ENCODE measurements at places on chromosomes 5 and 9. TPM values are rescaled to one million over a fixed set of nuclear protein-coding genes. Genes with fewer than 3 reads are reported as not detected.
A peak's percentile ranks its signal among the peaks of the same experiment; 100 is the strongest.

DNA sequence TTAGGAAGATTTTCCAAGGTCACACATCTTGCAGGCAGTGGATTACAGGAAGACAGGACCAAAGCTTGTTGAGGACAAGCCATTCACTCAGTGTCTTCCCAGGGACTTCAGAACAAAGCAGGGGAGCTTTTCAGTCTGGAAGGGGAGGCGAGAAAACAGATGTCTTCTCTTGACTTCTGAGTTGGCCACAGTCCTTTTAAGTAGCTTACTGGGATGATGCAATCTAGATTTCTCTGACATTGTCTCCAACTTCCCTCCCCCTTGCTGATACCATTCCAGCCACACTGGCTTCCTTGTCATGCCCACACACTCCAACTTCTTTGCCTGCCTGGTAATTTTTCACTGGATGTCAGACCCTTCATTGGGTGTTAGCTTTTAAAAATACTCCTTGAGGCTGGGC is 174.2 kb upstream of the TBC1D2 start:
- no peak for DNase-seq

DNA sequence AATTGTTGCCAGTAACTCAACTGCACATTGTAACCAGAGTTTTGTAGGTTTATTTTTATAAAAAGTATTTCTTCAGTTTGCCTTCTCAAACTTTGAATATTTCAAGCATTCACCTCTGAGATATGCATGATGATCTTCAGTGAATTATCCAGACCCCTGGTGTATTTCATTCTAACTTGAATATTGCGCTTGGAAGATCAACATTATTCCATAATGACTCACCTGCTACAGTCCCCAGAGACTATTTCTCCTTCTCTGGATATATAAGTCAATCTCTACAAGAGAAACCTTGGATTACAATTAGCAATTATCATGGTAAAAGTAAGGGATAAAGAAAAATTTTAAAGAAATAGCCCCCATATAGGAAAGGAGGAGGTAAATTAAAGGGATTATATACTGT is 1041.0 kb downstream of the TLE1 start:
- DNase-seq: no peak

DNA sequence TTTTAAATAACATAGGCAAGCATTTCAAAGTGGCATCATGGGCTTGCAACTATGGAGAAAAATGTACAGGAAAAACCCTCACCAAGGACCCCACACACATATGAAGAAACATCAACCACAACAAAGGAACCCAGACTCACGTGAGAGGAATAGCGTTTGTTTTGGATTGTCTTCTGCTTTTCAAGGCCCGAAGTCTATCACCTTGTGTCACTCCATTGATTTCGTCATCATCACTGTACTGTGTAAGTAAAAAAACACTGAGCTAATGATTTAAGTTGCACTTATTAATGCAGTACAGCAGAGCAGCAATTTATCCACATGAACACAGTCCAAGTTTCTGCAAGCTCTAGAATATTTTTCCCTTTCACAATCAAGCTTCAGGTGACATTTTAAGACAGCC is 72.4 kb downstream of the HABP4 start:
- no peak for DNase-seq

DNA sequence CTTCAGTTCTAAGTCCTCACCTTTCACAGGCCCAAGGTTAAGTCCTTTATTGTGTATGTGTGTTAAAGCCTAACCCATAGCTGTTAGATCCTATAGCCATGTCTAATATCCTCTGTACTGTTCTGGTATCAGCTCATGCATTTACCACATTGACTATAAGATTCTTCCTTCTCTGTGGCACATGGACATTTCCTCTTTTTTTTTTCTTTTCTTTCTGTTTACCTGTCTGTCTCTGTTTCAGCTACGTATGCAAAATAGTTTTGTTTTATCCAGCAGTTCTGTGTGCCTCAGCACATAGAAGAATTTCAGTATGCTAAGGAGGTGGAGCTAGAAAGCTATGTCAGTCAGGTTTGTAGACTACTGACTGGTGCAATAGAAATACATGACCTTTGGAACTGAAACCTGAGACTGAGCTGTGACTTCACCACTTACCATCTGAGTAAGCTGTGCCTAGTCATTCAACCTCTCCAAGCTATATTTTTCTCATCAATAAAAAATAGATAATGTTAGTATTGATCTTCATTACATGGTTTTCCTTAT is 155.6 kb upstream of the VLDLR start:
- no peak for DNase-seq

Gene C9
- total RNA-seq: not detected

- DNase-seq: no peak
These were observed 1653.4 kb downstream of the EFNA5 start for GRCh38 chr5:106017243-106017857.

Gene SPINK13
- not detected for total RNA-seq

DNA sequence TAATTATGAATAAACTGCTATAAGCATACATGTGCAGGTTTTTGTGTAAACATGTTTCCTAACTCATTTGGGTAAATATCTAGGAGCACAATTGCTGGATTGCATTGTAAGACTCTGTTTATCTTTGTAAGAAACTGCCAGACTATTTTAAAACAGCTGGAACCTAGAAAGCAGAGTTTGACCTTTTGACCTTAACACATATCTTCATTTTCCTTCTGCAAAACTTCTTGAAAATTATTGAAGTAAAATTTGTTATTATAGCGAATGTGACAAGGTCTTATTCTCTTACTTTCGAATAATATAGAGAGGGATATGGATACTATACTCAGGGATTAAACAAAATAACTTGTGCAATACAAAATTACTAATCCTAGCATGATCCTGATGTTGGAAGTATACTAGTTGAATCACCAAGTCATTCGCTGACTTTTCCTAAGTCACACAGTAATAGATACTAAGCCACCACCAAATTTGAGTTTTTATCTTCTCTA is 3.2 kb upstream of the ANXA1 start:
- DNase-seq: no peak

Gene C9orf40
- 6.4 TPM for total RNA-seq

DNA sequence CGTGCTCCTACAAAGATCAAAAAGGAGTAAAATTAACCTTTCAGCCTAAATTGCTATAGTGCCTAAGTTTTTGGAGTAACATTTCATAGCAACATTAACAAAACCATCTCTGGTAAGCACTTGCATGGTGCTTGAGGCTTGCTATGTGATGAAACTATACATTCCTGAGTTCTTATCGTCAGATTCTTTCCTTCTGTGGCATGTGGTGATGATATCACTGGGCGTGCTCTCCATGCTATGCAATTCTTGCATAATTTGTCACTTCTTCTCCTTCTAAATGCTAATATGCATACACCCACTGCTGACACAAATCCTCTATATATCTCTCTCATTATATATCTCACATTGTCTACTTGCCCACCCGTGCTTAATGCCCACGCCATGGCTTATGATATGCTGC is 2019.9 kb downstream of the MAT2B start:
- DNase-seq: no peak

GRCh38 chr5:113230711-113231652 is 203.8 kb downstream of the TSSK1B start:
- DNase-seq: no peak

- no peak for DNase-seq
These were observed 58.2 kb downstream of the CAST start for GRCh38 chr5:96720408-96720807.

- DNase-seq: no peak
These were observed 750.4 kb downstream of the BRINP1 start for GRCh38 chr9:118618849-118619248.

DNA sequence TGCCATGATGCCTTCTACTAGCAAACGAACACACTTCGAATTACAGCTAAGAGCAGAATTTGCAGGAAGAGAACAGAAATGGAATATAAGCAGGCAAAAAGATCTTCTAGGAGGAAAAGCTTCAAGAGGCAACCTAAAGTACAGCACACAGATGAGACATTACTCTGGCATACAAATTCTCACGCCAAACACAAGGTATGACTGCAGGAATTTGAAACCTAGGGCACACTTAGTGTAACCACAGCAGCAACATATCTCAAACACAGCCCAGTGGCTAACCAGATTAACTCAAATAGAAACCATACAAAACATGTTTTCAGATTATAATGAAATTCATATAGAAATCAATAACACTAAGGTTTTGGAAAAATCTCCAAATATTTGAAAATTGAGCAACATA is 481.0 kb upstream of the RGMB start:
- DNase-seq: no peak

GRCh38 chr9:97615439-97616072 is 17.6 kb downstream of the TSTD2 start:
- peak; percentile 49 for DNase-seq

DNA sequence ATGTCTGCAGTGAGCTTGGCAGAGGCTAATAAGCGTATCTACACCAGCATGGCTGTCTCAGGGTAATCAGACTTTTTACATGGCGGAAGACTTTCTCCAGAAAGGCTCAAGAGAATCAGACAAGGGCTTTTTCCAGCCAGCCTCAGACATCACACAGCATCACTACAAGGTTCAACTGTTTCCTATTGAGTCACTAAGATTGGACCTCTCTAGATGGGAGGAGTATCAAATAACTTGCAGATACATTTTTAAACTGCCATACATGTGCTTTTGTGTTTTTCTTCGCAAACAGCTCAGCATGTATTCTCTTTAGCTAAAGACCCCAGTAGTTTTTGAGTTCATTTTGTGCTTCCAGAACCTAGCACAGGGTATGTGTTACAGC is 22.9 kb upstream of the PIK3R1 start:
- DNase-seq: no peak

DNA sequence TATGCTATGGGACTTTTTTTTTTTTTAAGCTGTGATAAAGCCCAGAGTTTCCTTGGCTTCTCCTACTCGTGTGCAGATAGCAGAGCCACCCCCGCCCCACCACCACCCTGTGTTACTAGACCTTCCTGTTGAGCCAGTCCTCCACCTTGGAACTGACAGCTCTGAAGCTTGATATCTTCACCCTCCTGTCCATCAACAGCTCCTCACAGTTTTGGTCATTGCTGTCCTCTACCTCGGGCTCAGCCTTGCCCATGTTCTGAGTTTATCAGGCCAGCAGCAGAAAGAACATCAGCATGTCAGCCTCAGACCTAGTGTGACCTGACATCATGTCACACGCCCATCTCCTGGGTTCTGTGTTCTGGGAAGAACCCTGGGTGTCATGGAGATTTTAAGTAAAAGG is 167.1 kb upstream of the RAI14 start:
- DNase-seq: no peak

DNA sequence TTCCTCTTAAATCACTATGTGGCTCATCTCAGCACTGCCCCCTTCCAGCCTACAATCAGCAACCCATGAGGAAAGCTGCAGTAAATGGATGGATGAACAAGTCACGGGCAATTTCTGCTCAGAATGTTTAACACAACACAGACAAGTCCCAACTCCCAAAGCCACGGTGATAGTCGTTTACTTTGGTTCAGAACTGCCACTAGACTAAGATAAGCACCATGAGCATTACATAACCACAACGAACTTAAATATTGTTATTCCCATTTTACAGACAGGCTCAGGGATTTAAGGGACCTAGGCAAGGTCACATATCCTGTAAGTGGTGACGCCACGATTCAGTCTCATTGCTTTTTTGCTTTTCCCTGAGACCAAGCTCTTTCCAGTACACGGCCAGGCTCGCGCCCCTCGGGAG is 2.0 kb upstream of the SMIM27 start:
- no peak for DNase-seq

Gene HACD4
- total RNA-seq: 8.7 TPM

- peak; percentile 80 for DNase-seq
These were observed 134.0 kb downstream of the SNX18 start for GRCh38 chr5:54651482-54652076.

GRCh38 chr5:143275512-143276363 is 127.7 kb downstream of the NR3C1 start:
- DNase-seq: no peak

Gene ZNF879
- 7.9 TPM for total RNA-seq

- DNase-seq: no peak
These were observed 49.1 kb downstream of the DOCK2 start for GRCh38 chr5:169686137-169686536.

- no peak for DNase-seq
These were observed 90.6 kb downstream of the RALGPS1 start for GRCh38 chr9:127004946-127005769.

Gene TRPM6
- total RNA-seq: 2.9 TPM

DNA sequence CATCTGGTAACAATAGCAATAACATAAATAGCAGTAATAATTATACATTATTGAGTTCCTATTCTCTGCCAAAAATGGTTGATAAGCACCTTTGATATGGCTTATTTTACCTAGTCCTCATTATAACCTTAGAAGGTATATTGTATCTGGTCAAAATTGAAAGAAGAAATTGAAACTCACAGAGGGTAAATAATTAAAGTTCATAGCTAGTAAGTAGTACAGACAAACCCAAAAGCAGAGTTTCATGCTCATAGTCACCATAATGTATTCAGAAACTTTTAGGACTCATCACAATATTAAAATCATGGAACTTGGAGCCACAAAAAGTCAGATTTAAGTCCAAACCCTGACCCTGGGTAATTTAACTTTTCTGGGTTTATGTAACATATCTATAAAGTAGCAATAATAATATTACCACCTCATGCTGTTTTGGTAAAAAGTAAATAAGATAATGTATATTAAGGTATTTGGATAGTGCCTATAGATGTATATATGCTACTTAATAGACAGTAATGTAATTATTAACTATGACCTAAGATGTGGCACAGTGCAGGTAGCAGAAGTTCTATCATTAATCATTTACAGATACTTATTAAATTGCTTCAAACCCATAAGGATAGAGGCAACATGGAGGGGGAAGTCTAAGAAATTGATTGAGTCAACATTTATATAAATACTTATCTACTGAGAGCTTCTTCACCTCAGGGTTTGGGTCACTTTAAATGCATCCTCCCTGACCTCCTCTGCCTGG is 32.4 kb downstream of the STK32A start:
- DNase-seq: no peak

- no peak for DNase-seq
These were observed 8.1 kb upstream of the ZBED3 start for GRCh38 chr5:77095189-77095588.

Gene PCDHB3
- 4.5 TPM for total RNA-seq

DNA sequence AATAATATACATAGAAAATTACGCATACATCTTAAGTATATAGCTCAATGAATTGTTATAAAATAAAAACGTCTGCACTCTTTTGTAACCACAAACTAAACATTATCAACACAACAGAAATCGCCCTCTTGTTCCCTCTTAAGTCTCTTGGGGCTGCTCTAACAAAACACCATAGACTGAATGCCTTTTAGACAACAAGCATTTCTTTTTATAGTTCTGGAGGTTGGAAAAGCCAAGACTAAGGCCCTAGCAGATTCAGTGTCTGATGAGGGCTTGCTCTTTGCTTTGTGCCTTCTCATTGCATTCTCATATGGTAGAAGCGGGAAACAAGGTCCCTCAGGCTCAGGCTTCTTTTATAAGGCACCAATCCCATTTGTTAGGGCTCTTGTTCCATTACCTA is 4.9 kb upstream of the IFNB1 start:
- DNase-seq: no peak

- no peak for DNase-seq
These were observed 276.4 kb downstream of the NR2F1-AS1 start for GRCh38 chr5:93304456-93305250.

DNA sequence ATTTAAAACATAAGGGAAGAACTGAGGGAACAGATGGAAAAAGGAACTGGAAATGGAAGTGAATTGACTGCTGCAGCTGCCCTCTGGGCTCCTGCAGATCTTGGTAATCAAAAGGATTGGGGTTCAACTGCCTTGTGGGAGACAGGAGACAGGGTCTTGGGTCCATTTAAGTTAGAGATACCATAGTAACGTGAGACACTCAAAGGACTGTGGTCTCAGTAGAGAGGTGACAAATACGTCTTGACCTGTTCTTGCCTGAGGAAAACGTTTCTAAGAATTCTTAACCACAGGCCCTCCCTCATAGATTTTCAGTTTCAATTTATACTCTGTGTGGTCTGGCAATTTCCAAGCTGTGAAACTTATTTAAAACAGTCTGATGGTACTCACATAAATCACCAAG is 100.8 kb upstream of the DHFR start:
- no peak for DNase-seq

Measured in uterus (tissue), 4 donors.